Endodermal cell (in vitro differentiated cells): ENCODE measurements at places on chromosomes 5 and 9. TPM values are rescaled to one million over a fixed set of nuclear protein-coding genes. Genes with fewer than 3 reads are reported as not detected.
A peak's percentile ranks its signal among the peaks of the same experiment; 100 is the strongest.

- DNase-seq: no peak
These were observed 843.7 kb upstream of the WWC1 start for GRCh38 chr5:167447466-167448375.

DNA sequence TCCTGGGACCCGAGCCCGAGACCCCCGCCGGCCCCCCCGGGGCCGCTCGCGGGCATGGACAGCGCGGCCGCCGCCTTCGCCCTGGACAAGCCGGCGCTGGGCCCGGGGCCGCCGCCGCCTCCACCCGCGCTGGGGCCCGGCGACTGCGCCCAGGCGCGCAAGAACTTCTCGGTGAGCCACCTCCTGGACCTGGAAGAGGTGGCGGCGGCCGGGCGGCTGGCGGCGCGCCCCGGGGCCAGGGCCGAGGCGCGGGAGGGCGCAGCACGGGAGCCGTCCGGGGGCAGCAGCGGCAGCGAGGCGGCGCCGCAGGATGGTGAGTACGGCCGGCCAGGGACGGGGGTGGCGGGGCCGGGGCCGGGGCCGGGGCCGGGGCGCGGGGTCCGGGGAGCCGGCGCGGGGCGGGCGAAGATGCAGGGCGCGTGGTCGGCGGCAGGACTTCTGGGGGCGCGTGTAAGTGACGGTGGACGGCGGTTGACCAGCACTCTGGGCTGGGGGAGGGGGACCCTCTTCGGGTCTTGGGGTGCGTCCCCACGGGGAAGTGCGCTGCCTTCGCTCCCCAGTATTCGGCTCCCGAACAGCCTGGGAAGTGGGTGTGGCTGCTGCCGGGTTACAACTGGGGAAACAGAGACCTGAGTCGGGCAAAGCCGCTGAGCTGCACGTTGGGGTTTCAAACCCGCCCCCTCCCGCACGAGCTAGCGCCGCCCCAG, 520 bp downstream of the PRRX2 start:
- peak; percentile 65 for DNase-seq

DNA sequence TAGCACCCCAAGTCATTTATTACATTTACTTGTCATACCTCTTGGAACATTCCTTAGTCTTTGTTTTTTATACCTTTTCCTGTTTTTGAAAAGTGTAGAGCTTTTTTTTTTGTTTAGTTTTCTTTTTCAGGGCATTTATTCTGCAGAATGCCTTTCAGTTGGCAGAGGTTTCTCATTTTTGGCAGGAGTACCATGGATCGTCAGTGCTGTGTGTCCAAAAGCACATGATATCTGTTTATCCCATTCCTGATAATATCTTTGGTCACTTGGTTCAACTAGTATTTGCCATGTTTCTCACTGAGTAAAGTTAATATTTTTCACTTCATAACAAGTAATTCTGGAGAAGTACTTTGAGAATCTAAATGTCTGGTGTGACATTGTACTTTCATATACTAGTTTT, 10.7 kb downstream of the OGN start:
- DNase-seq: no peak

- no peak for DNase-seq
These were observed 240.7 kb upstream of the CLINT1 start for GRCh38 chr5:158099571-158100105.

- DNase-seq: no peak
These were observed 4.3 kb upstream of the AFAP1L1 start for GRCh38 chr5:149267241-149267973.

- no peak for DNase-seq
These were observed 37.8 kb upstream of the S1PR3 start for GRCh38 chr9:88953381-88954029.

DNA sequence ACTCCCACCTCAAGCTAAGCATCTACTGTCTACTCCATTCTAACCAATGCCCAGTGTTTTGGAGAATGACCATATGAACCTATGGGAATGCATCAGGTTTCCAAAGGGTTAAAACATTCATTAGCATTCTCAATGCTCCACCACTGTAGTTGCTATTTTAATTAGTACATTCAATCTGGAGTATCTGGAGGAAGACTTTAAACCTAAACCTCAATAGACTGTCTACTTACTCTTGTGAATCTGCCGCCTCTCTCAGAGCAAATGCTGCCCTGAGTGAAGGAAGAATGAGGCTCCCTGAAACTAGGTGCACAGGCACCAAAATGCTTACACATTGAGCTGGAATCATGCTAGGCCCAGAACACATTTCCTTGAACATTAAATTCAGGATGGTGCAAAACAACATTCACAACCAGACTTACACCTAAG, 2.0 kb downstream of the ENC1 start:
- no peak for DNase-seq

DNA sequence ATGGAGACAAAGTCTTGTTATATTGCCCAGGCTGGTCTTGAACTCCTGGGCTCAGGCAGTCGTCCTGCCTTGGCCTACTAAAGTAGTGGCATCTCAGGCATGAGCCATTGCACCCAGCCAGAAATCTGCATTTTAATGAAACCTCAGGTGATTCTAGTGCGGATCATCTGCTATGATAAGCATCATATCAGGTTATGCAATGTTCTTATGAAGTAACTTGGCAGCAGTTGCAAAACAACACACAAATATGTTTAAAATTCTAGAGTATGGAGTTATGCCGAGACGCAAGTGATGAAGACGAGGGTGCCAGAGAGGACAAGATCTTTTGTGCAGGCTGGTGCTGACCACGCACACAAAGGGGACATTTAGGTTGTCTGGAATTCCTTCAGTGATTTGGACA, 153.2 kb upstream of the MEF2C start:
- DNase-seq: no peak

- DNase-seq: no peak
These were observed 60.9 kb upstream of the TMED7 start for GRCh38 chr5:115686738-115687074.

GRCh38 chr5:81899123-81899522, 72.7 kb upstream of the ATG10 start:
- DNase-seq: no peak

GRCh38 chr5:131270809-131271208, 7.0 kb downstream of the CDC42SE2 start:
- no peak for DNase-seq

GRCh38 chr5:147481874-147482705, 27.8 kb downstream of the DPYSL3 start:
- no peak for DNase-seq

DNA sequence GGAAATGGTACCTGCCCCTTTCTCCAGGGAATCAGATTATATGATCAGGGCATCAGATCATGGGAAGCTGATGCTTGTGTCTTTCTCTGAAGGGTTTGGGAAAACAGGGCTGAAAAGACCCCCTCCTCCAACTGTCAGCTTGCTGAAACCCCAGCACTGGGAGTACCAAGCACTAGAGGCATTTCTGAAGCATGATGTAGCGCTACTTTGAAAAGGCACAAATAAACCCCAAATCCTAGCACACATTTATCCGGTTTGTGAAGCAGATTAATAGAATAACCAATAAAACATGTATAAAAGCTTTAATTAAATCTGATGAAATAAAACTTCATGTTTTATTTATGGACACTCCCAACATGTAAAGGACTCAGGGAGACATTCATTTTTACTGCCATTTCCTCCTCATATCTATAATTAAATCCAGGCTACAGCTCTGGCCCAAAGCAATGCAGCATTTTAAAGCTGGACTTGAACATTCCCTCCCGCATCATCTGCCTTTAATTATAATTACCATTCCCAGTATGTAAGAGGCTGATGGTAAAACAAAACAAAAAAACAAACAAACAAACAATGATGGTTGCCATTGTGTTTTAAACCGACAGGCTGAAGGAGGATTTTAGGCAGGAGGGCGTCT, 298.2 kb upstream of the RFX3 start:
- no peak for DNase-seq

GRCh38 chr5:165015547-165015946, 1510.1 kb downstream of the MAT2B start:
- DNase-seq: no peak

- DNase-seq: peak; percentile 58
These were observed 8.7 kb upstream of the RANBP6 start for GRCh38 chr9:6024035-6024554.

DNA sequence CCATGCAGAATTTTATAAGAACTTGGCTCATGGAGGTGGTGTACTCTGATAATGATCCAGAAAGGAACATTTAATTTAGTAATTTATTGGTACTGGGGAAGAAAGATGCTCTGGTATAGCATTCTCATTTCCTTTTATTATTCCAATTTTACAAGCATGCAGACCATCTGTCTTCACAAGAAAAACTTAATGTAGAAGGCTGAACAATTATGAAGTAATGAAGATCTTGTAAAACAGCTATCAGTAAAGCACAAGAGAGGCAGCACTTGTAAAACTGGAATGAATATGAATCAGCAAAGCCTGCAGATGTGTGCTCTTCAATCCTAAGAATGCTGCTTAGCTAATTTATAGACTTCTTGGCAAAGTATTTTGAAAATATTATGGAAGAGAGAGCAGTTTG, 300.0 kb downstream of the YTHDC2 start:
- DNase-seq: no peak

DNA sequence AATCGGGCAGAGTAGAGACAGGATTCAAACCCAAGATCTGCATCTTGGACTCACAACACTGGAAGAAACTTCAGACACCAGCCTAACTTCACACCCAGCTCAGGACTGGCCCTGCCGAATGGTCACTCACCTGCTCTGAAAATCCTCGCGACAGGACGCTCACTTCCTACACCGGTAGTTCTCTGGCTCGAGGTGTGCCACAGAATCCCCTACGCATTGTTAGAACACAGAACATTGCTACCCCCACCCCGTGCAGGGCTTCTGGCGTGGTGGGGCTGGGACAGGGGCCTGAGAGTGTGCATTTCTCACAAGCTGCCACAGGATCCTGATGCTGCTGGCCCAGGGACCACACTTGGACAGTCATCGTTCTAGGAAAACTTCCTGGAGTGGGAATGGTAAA, 12.1 kb downstream of the KCNMB1 start:
- DNase-seq: no peak

DNA sequence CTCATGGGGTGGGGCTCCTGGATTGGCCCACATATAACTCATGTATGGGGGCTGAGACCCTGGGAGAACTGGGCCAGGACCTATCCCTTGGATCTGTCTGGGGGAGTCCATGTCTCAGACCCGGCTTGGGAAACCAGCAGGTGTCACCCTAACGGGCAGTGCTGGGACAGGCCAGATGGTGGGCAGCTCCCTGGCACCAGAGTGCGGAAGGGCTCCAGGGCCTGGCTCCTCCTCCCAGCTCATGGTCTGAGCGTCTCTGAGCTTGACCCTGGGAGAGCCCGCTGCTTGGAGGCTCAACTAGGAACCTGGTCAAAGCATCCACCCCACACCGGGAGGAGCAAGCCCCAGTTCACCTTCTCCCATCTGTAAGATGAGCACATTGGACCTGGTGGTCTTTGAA, 15.5 kb upstream of the NCS1 start:
- no peak for DNase-seq

DNA sequence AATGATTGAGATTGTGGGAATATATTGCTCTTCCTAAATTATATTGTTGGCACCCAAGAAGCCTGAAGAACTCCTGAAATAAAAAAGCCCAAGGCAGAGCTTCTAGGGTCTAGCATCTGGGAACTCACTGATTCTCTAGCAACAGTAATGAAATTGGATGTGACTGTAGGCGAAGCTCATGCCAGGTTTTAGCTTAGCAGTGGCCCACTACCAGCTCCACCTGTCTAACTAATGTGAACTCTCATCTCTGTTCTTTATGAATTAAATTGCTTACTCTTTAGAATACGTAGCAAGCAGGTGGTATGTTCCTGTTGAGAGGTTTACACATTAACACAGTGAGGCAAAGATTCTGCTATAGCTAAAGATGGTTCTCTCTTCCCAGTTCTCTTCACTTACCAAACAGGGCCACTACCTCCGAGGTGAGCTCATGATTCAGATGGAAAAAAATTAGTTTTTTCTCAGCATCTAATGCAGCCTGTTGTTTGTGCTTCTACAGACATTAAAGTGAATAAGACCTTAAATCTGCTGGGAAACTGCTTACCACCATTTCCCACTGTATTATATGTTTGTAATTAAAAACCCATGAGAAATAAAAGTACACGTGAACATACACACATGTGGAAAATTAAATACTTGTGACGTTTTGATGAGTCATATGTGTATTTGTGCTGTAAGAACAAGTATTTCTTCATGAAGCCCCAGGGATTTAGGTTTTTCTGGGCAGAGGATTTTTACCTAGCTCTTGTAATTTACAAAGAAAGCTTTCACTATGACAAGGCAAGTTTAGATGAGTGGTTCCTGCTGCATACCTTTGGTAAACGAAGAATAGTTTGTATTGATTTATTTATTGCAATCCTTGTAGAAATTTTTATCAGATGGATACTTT, 360.1 kb downstream of the KDM4C start:
- no peak for DNase-seq

GRCh38 chr5:138243794-138244193, 30.6 kb downstream of the GFRA3 start:
- DNase-seq: no peak

DNA sequence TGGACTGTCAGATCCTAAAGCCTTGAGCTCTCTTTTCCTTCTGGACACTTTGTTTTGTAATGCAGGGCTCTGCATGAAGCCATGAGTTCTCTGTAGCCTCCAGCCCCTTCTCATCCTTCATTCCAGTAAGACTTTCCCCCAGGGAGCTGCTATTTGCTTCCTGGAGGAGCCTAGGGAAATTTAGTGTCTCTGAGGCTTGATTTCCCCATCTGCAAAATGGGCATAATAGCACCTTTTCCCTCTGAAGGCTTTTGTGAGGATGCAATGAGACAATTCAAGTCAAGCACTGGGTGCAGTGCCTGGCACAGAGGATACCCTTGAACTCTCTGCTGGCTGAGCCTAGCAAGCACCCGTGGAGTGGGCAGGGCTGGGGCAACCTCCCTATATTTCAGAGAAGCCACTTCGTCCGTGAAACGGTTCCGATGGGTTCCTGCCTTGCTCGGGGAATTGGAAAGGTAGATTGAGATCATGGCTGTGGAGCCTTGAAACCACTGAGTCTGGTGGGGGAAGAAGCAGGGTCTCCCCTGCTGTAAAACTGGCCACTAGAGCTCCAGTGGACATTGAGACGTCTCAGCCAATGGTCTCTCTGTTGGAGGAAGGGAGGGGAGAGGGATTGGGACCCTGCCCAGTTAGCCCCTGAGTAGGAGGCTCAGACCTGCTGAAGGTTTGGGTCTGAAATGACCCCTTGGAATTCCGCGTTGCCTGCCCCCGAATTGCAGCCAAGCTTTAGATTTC, 14.3 kb upstream of the DAB2IP start:
- no peak for DNase-seq

IFNA2 gene
- not detected in 2 replicates for total RNA-seq

FSTL4 gene
- total RNA-seq: 3.9 to 5.0 TPM (median 4.4 TPM) in 3 replicates

PAPPA gene
- 0.02 to 0.09 TPM (median 0.08 TPM) in 3 replicates for total RNA-seq

CFAP157 gene
- total RNA-seq: 0.20 to 0.82 TPM (median 0.27 TPM) in 3 replicates

PCDHB15 gene
- 3.7 to 4.3 TPM (median 3.8 TPM) in 3 replicates for total RNA-seq
